ENCODE measurements at places on chromosomes 7 and 10.

DNA sequence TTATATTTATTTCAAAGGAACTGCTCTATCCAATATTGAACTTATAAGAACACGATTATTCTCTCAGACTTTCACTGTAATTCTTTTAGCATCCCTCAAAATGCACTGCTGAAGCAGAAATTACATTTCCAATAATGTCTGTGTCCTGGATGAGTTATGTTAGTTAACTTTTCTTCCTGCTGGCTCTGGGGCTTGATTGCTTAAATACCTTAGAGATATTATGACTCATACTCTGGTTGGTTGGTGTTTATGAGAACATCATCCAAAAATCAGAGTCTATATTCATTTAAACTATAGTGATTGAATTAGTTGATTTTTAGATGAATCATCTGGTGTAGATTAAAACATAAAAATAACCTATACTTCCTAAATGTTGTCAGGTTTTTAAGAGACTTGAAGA lies 246.3 kb upstream of the VWC2 start:
- DNase-seq: no peak

DNA sequence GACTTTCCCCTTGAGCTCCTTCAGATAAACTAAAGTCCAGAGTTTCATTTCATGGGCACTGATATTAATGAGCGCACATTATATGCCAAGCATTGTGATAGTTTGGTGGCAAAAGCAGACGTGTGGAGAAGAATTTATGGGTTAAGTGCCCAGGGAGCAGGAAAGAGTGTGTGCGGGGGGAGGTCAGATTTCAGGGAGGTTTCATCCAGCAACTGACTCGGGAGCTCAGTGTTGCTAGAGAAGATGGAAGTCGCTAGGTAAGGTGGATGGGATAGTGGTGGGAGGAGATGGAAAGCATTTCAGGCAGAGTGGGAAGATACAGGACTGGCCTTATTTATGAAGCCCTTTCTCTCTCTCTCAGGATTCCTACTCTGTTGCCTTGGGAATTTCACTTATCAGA lies 223.0 kb downstream of the SNX10 start:
- no peak for DNase-seq

DNA sequence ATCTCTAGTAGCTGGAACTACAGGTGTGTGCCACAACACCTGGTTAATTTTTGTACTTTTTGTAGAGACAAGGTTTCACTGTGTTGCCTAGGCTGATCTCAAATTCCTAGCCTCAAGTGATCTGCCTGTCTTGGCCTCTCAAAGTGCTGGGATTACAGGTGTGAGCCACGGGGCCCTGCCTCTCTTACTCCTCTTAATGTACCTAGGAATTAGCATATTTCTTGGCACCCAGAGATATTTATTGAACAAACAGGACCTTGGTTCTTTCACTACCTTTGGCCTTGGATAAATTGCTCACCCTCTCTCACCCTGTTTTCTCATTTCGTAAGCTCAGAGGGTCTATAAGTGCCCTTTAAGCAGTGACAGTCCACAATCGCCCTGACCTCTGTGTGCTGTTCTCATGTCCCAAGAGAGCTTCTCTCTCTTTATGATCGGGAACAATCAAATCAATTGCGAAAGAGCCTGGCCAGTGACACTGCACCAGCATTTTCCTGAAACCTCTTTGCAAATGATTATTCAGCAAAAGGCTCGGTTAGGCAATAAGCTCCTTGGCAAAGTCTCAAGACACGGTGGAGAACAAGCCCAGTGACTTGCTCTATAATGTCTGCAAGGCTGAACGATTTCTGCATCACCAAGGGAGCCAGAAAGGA lies 117.7 kb downstream of the APBB1IP start:
- no peak for DNase-seq

DNA sequence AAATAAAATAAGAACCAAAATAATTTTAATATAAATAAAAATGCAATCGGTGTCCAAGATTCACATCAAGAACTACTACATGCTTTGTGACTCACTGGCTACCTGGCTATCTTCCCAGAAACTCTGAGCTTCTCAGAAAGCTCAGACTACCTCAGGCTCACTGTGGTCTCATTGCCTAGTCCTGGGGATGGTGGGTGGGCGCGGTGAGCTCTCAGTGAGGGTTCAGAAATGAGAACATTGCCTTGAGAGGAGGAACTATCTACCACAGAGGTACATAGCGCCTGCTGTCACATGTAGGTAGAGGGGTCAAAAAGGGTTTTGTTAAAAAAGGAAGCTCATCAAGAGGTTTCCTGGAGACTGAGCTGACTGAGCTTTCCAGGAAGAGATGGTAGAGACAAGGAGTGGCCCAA lies 108.0 kb downstream of the WDFY4 start:
- no peak for DNase-seq

- no peak for DNase-seq
Measured at GRCh38 chr7:99881370-99881769, 4.5 kb upstream of the OR2AE1 start.

GRCh38 chr10:31171402-31172083 lies 139.9 kb upstream of the ZNF438 start:
- DNase-seq: no peak

- no peak for DNase-seq
Measured at GRCh38 chr10:114957673-114958072, 19.7 kb downstream of the TRUB1 start.

GRCh38 chr7:120994512-120995410 lies 6.2 kb downstream of the CPED1 start:
- DNase-seq: no peak

GRCh38 chr7:101792051-101792681 lies 25.3 kb upstream of the CUX1 start:
- DNase-seq: no peak

DNA sequence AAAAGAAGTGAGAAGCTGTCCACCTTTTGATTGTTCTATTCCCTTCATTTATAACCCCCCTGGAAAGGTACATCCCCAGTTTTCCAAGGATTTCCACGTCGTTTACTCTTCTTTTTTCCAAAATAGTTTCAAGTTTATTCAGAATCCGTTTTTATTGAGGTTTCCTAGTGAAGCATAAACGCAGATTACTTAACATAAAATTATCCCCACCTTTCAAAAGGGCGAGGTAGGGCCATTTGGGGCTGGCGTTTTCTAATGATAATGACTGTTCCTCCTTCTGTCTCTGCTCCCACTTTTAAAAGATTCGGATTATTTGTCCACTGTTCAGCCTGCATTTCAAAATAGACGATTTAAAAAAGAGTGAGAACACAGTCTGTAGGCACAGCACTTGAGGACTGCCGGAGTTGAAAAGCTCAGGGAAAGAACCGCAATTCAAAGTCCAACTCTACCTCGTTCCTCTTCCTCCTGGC lies 165.2 kb upstream of the PPP1R3A start:
- DNase-seq: no peak

DNA sequence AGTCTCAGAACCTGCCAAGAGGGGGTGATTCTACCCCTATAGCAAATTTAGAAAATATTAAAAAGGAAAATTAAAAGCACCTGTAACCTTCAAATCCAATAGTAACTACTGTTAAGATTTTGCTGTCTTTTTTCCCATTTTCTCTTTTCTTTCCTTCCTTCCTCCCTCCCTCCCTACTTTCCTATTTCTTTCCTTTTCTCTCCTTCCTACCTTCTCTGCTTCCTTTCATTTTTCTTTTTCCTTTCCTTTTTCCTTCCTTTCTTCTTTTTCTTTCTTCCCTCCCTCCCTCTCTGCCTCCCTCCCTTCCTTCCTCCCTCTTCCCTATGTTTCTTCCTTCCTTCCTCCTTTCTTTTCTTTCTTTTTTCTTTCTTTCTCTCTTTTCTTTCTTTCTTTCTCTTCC lies 120.2 kb upstream of the KCTD7 start:
- DNase-seq: no peak

DNA sequence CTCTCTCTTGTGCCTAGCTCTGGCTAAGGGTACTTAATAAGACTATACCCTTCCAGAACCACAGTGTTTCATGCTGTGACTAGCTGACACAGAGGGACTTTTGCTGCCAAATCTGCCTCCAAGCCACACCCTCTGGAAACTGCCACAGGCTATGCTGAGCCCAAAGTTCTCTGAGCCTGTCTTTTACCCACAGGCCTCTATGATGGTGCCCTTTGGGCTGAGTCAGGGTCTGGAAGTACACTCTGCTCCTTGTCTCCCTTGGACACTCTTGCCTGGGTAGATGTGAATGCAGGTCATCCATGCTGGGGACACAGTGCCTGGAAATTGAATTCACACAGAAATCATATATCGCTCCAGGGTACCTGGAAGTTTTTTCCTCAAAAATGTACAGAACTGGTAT lies 22.6 kb downstream of the DYDC1 start:
- DNase-seq: no peak

- DNase-seq: no peak
Measured at GRCh38 chr7:96694082-96694481, 15.6 kb downstream of the SEM1 start.

- no peak for DNase-seq
Measured at GRCh38 chr10:14692344-14693076, 82.2 kb downstream of the FAM107B start.

DNA sequence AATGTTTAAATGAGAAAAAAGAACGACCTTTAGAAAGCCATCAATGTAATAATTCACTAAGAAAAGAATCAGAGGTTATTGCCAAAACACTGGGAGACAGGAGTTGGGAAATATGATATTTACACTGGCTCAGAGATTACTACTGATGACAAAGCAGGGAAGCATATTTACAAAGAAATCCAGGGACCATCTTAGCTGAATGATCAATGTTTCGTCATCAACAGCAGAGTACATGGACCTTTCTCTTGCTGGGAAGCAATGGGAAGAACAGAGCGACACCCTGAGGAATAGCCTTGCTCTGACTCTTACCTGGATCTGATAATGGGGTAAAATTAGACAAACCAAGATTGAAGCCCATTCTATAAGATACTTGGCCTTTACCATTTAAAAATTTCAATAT lies 1293.5 kb downstream of the XPNPEP1 start:
- no peak for DNase-seq

DNA sequence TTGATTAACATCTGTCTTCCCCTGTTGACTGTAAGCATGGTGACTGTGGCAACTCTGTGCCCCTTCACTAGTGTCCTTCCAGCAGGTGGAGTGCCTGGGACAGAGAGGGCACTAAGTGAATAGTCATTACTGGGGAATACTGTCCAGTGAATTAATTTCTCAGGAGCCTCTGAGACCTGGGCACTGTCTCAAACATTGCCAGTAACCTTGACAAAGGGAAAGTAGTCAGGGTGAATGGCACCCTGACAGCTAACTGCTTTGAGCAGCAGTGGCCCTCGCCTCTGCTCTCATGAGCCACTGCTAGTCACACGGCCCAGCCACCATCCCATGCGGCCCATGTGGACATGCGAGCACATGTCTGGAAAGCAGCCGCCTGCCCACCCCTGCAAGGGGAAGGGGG lies 13.1 kb upstream of the GRB10 start:
- DNase-seq: no peak

- no peak for DNase-seq
Measured at GRCh38 chr7:44390701-44391100, 65.3 kb upstream of the CAMK2B start.

DNA sequence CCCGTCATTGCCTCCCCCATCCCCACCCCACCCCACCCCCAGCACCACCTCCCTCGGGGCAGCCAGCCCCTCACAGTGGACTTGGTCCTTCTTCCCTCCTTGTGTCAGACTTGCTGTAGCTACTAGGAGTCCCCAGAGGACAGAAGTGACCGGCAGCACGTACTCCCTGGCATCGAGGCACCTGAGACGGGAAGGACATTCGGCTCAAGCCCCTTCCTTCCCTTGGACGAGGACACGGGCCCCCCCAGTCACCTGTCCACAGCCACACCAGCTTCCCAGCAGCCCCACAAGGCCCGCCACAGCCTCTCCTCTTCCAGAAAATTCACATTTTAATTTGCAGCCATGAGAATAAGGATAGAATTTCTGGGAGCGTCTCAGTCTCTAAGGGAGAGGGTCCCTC lies 267.8 kb upstream of the SHH start:
- DNase-seq: no peak

GRCh38 chr7:123714296-123715080 lies 34.3 kb downstream of the WASL start:
- DNase-seq: no peak

DNA sequence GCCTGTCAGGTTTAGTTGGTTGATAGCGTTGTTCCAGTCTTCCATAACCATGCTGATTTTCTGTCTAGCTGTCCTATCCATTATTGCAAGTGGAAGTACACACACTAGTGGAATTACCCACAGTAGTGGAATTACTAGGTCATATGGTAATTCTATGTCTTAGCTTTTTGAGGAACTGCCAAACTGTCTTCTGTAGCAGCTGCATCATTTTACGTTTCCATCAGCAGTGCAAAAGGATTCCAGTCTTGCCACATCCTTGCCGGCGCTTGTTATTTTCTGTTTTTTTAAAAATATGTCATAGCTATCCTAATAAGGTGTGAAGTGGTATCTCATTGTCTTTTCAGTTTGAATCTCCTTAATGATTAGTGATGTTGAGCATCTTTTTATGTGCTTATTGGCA lies 17.2 kb upstream of the RHBDD2 start:
- no peak for DNase-seq

DNA sequence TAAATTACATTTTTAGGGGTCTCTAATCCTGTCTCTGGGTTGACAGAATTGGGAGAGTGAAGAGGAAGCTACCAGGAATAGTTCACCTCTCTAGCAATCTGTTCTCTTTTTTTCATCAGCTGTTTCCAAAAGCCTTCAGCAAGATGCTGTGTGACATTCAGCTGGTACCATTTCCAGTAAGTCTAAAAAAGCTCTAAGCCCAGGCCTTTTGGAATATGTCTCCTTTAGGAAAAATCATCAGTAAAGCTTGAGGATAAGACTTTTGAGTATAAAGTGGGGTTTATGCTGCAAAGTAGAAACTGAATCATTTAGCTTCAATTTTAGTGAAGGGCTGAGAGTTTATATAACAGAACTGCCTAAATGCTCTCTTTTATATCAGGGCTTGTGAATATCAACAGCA lies 81.5 kb downstream of the CCNY start:
- no peak for DNase-seq
